BJ (cell line): ENCODE measurements at places on chromosomes 13 and 19.

DNA sequence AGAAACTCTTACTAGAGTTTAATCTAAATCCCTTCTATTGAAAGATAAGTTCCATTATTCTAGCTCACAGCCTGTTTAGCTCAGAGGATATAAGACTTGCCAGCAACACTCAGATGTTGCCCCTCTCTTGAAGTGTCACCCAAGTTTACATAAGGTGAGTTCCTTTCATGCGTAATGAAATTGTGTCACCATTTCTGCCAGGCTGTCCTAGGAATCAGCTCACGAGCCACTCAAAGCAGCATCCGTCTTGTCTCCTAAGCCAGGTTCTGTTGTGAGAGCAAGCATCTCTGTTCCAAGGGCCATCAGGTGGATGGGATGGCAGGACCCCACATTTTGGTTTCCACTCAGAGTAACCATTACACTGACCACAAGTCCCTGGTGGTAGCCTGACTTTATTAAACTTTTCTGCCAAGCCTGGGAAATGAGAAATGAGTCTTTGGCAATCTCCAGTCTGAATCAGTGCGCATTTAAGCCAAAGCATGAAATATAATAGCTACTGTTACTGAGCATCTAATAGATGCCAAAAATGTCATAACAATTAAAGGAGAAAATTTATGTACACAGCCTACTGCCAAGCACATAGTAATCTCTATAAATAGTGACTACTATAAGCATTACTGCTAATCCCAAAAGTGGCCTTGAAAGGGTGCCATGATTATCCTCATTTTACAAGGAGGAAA, 179.6 kb upstream of the MIR17HG start:
- DNase-seq = no peak

DNA sequence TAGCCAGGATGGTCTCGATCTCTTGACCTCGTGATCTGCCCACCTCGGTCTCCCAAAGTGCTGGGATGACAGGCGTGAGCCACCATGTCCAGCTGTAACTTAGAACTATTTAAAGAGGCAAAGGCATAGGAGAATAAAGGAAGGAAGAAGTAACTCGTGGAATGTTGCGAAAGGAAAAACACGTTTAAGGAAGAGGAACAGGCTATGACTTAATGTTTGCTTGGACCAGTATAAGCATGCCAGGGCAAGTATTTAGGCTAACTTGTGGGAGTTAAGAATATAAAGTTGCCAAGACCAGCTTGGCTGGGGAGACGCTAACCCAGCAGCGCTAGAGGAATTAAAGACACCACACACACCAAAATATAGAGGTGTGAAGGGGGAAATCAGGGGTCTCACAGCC, 33.5 kb downstream of the ZNF844 start:
- DNase-seq = no peak

GRCh38 chr13:28239374-28239773, 101.0 kb downstream of the PAN3 start:
- no peak for DNase-seq

GRCh38 chr19:47430041-47430802, 10.9 kb upstream of the MEIS3 start:
- no peak for DNase-seq

- DNase-seq = no peak
Observed at GRCh38 chr13:35565273-35565672, 88.8 kb upstream of the MAB21L1 start.

GRCh38 chr13:49958321-49958720, 22.2 kb upstream of the SPRYD7 start:
- DNase-seq = no peak

- no peak for DNase-seq
Observed at GRCh38 chr13:30802501-30802900, 67.2 kb downstream of the ALOX5AP start.

DNA sequence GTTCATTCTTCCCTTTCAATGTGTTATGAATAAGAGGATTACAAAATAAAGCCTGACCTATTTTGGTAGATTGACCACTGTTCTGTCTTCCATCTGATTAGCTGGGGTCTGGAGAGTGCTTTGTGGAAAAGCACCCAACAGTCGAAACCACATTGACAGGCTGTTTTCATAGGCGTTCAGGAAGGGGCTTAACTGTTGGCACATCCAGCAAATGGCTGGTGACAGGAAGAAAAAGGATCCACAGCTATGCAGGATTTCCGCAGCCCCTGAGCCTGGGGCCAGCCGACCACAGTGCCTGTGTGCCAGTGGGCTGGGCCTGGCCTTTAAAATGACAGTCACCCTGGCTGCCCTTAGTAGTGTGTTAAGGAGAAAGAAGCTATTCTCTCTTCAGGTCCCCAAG, 113.3 kb downstream of the SIPA1L3 start:
- no peak for DNase-seq

DNA sequence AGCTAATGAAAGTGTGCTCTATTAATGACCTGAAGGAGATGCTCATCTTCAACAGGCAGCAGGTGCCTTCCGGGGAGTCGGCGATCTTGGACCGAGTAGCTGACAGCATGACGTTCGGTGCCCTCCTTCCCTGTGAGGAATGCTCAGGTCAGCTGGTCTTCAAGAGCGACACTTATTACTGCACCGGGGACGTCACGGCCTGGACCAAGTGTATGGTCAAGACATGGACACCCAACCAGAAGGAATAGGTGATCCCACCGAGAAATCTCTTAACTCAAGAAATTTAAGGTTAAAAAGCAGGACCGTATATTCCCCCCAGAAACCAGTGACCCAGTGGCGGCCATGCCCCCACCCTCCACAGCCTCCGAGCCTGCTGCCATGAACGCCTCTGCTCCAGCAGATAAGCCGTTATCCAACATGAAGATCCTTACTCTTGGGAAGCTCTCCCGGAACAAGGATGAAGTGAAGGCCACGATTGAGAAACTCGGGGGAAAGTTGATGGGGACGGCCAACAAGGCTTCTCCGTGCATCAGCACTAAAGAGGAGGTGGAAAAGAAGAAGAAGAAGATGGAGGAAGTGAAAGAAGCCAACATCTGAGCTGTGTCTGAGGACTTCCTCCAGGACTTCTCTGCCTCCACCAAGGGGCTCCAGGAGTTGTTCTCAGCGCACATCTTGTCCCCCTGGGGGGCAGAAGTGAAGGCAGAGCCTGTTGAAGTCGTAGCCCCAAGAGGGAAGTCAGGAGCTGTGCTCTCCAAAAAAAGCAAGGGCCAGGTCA, 22.8 kb upstream of the ANKRD10 start:
- no peak for DNase-seq

- DNase-seq = no peak
Observed at GRCh38 chr19:38417544-38418506, 8.2 kb downstream of the RASGRP4 start.

DNA sequence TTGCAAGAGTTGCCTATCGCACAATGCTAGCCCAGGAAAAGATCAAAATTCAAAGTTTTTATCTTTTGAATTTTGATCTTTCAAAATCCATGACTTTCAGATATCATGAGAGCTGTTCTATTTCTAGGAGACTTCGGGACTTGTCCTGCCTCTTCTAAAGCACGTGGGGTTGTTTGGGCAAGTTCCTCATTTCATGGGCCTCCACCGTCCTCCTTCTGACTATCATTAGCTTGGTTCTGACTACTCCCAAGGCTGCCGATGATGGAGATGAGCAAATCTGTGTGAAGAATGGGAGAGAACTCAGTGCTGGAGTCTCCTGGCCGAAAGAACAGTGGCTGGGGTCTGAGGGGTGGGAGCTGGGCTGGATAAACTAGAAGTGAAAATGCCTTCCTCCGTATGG, 86.5 kb downstream of the COL4A1 start:
- no peak for DNase-seq

DNA sequence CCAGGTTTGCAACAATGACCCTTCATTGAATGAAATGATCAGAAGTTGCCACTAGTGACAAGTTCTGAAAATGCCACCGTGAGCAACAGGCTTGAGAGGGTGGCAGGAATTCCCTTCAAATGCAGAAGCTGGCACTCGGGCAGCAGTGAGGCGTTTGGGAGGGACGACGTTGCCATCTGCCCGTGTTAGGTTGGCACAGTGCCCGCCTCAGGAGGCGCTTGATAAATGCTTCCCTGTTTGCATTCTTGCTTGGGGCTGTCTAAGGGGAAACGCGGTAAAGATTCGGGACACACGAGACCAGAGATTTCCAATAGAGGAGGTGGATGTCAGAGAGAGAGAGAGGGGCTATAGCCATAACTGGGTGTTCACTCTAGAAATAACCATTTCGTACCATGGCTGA, 101.9 kb downstream of the TEX29 start:
- DNase-seq = no peak

DNA sequence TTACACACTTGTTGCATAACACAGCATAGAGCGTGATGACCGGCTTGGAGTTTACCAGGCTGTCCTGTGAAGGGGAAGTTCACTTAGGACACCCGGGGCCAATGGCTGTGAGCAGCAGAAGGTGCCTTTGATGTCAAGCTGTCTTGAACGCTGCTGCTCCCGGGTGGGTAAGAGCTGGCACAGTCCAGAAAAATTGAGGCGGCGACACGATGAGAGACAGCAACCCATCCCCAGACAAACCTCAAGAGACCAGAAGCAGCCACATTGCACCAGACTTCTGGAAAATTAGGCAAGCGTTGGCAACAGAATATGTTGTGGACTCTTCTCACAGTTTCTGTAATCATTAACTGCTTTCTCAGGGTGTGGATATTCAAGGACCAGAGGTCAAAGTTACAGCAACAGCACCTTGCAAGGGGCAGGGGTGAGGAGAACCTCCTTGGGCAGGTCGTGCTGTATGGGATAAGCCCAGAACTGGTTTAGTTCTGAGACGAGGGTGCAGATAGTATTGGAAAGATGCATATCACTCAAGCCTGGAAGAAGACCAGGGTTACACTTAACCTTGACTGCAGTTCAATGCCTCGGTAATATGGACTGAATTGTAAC, 10.1 kb downstream of the NFILZ start:
- DNase-seq = no peak

DNA sequence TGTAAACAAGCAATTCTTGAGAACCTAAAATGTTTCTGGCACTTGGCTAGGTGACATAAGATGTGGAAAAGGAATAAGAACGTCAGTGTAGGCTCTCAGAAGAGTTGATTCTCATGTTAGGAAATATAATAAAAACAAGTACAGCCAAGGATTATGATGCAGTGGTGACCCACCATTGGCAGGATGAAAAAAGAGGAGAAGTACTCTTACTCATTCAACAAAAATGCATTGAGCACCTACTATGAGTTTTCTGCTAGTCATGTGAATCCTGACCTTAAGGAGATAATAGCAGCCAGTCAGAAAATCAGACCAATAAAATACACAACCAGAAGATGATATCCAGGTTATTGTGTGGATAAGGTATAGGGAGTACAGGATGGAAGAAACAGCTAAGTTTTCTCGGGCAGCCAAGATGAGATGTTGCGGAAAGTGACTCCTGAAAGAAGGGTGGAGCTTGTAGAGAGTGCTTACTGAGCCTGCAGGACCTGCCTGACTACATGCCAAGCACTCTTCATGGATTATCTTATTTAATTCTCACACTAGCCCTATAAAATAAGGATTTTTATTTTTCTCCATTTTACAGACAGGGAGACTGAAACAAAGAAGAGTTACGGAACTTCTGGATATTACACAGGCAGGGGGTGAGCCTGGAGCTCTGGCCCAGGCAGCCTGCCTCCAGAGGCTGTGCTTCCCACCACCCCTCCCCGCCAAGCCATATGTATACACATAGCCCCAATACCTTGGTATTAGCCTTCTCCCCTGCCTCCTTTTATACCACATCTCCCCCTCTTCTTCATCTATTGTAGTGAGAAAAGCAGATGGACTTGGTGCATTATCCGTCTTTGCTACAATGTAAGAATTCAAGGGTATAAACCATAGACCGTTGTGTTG, 58.0 kb downstream of the TGDS start:
- DNase-seq = no peak

- DNase-seq = no peak
Observed at GRCh38 chr19:45047188-45047797, 8.4 kb downstream of the CLASRP start.

DNA sequence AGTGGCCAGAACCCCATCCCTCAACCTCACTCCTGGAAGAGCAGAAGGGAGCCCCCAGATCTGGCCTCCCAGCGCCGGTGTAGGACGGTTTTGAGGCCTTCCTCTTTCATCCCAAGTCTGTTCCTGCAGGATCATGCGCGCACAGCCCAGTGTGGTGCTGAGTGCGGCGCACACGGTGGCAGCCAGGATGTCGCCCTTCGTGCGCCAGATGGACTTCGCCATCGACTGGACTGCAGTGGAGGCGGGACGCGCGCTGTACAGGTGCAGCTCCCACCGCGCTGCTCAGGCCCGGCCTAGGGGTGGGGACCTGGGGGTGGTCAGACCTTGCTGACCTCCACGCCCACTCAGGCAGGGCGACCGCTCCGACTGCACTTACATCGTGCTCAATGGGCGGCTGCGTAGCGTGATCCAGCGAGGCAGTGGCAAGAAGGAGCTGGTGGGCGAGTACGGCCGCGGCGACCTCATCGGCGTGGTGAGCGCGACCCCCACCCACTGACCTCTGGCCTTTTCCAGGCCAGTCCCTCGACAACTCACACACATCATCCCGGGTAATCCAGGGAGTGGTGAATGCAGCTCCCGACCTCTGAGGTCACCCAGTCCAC, 14.8 kb downstream of the PNPLA6 start:
- DNase-seq = no peak

DNA sequence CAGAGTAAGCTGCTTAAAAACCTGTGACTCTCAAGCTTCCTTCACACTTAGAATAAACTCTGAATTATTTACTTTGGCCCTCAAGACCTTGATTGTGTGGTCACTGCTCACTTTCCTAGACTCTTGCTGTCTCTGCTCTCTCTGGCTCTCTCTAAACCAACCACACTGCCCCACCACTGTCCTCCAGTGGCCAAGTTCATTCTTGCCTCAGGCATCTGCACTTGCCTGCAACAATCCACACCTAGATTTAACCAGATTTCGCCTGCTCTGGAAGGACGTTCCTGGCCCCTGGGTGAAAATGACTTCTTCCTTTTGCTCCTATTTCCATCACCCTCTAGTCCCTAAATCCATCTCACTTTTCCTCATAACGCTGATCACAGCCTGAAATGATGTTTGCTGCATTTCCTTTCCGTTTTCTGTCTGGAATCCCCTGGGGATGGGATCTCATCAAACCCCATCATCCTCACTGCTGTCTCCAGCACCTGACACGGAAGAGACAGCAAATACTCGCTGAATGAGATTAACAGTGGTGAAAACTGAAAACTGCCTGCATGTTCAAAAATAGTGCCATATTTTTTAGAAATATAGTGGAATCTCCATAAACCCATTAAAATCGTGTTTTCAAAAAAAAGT, 232.6 kb downstream of the UQCRFS1 start:
- no peak for DNase-seq

DNA sequence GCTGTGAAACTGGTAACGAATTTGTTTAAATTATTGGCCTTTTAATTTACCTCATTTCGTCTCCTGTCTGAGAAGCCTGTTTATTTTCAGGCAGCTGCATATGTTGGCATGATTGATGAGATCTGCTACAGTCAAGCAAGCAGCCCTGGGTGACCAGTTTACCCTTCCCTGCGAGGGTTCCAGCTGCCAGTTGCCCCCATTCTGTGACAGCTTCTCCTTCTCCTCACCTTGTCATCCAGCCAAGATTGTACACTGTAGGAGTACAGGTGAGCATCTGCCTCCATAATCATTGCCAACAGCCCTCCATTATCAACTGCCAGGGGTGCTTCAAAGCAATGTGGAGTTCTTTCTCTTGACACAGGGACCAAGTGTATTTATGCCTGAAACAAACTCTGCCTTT, 1979.9 kb upstream of the PRR20A start:
- no peak for DNase-seq
